ENCODE measurements at places on chromosomes 5 and 9.

- no peak for DNase-seq
Measured at GRCh38 chr5:149411738-149412519, 32.8 kb upstream of the IL17B start.

- DNase-seq: no peak
Measured at GRCh38 chr5:58444805-58445204, 15.1 kb downstream of the PLK2 start.

DNA sequence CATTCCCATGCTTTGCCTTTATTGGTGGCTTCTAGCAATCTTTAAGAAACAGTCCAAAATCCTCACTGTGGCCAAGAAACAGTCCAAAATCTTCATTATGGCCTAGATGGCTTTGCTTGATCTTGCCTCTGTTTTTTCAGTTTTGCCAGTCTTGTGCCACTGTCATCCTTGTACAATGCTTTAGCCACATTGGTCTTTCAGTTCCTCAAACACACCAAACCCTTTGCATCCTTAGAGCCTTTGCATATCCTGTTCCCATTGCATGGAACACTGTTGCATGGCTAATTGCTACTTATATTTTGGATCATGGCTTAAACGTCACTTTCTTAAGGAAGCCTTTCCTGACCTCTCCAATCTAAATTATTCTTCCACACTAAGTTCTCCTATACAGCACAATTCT is 22.1 kb downstream of the MRRF start:
- no peak for DNase-seq

DNA sequence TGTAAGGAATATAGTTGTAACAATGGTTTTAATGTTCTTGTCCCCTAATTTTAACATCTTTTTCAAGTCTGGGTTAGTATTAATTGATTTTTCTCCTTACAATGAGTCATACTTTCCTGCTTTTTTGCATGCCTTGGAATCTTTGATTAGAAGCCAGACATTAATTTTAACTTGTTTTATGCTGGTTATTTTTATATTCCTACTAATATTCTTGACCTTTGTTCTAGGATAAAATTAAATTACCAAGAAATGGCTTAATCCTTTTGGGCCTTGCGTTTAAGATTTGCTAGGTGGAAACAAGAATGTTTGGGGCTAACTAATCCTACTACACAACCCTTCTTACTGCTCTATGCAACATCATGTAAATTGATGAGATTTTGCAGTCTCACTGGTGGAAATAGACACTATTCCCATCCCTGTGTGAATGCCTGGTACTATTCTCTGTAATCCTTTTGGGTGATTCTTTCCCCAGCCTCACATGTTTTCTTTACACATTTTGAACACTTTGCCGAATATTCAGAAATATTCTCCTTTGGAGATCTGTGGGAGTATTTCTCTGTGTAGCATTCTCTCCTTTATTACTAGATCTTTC is 47.2 kb downstream of the ZCCHC7 start:
- DNase-seq: no peak

GRCh38 chr5:148963664-148964063 is 99.2 kb downstream of the SH3TC2 start:
- no peak for DNase-seq

DNA sequence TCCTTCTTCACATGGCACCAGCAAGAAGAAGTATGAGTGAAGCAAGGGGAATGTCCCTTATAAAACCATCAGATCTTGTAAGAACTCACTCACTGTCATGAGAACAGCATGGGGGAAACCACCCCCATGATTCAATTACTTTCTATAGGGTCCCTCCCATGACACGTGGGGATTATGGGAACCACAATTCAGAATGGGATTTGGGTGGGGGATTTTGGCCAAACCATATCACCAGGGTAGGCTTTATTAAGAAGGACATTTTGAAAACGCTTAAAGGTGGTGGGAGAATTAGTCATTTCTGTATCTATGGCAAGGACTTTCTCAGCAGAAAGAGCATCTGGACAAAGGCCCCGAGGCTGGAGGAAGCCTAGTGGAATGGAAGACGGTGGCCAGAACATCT is 100.2 kb upstream of the ADAMTS16 start:
- DNase-seq: no peak
